ENCODE measurements at places on chromosomes 4 and X.
A peak's percentile ranks its signal among the peaks of the same experiment; 100 is the strongest.

- peak; percentile 64 for DNase-seq
Observed at GRCh38 chr4:47315346-47315745, 148.2 kb downstream of the COMMD8 start.

DNA sequence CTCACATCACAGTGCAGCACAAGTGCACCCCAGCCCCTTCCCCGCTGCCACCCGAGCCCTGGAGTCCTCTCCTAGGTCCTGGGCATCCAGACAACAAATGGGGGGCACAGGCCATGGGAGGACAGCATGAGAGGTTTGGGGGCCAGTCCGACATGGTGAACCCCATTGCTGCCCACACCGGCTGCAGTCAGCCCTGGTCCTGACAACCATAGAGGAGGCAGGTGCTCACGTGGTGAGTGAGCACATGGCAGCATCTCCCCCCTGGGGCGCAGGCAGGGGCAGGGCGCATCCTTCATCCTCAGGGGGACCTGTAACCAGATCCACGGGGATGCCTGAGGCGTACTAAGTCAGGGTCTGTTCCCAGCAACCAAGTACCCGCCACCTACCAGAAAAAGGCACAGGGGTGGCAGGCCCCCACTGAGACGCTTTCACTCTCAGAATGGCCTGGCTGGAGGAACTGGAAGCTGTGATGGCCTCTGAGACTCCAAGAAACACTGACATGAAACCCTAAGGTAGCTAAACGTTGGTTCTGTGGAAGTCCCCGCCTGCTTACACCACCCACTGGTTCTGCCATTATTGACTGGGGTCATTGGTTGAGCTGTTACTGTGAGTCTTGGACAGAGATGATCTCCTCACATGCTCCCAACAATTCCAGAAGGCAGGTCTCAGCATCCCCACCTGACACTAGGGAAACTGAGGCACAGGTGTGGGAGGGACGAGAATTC is 6.5 kb downstream of the ZFYVE28 start:
- no peak for DNase-seq

DNA sequence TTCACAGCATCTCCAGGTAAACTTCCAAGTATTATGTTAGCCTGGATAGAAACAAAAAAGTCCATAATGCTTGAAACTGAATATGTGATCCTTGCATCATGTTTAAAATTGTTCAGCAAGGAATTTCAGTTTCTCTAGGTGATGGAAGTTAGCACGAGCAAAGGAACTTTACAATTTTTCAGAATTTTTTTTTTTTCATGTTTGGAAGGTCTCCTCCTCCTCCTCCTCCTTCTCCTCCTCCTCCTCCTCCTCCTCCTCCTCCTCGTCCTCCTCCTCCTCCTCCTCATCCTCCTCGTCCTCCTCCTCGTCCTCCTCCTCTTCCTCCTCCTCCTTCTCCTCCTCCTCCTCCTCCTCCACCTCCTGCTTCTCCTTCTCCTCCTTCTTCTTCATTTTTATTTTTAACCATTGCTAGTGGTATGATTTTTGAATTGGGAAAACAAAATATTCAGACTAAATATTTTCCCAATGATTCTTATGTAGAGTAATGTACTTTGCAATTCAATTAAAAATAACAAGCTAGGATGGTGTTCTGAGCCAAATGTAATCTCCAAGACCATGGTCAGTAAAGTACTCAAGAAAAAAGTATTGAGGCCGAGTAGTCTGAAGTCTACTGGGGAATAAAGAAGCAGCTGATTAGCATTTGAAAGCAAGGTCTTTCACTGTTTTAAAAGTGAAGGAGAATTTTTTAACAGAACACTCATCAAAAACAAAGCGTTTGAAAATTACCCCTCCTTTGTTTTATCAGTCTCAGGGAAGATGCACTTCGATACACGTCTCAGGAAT is 420.9 kb upstream of the ATOH1 start:
- DNase-seq, result no peak

DNA sequence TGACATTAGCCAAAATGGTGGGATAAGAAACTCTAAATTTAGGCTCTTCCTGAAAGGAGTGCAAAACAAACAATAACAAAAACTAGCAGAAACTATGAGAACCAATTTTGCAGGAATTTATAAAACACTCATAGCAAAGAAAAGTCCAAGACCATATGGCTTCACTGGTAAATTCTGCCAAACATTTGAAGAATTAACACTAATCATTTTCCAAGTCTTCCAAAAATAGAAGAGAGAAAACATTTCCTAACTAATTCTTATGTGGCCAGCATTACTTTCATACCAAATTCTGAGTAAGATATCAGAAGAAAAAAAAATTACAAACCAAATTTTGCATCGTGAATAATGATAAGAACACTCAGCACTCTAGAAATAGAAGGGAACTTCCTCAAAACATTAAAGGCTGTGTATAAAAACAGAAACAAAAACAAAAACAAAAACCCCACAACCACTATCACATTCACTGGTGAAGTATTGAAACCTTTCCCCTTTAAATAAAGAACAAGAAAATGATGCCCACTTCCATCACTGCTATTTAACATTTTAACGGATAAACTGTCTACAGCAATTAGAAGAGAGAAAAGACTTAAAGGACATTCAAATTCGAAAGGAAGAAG is 524.3 kb upstream of the GALNTL6 start:
- no peak for DNase-seq

GRCh38 chr4:6207602-6208001 is 7.3 kb upstream of the JAKMIP1 start:
- DNase-seq, result no peak

GRCh38 chrX:78375894-78376293 is 48.5 kb upstream of the CYSLTR1 start:
- peak; percentile 24 for DNase-seq

- DNase-seq, result no peak
Observed at GRCh38 chr4:109465069-109465468, 31.5 kb downstream of the SEC24B start.

GRCh38 chr4:173168396-173169177 is at the start of gene GALNT7:
TSS of gene GALNT7 (plus strand) at chr4:173168811. CDS start at chr4:173168836, 25 bp downstream.
- peak; percentile 64 for DNase-seq

- no peak for DNase-seq
Observed at GRCh38 chrX:37776987-37777325, 2.9 kb upstream of the CYBB start.

GRCh38 chrX:119870626-119871131 is 854 bp downstream of the RNF113A start:
- peak; percentile 51 for DNase-seq

- DNase-seq, result peak; percentile 64
Observed at GRCh38 chrX:68183612-68184214, 249.6 kb downstream of the OPHN1 start.

- no peak for DNase-seq
Observed at GRCh38 chrX:15607067-15607466, 6.3 kb upstream of the ACE2 start.

- DNase-seq, result no peak
Observed at GRCh38 chr4:105451346-105451745, 22.5 kb downstream of the PPA2 start.

- no peak for DNase-seq
Observed at GRCh38 chr4:20137176-20137575, 114.5 kb upstream of the SLIT2 start.

DNA sequence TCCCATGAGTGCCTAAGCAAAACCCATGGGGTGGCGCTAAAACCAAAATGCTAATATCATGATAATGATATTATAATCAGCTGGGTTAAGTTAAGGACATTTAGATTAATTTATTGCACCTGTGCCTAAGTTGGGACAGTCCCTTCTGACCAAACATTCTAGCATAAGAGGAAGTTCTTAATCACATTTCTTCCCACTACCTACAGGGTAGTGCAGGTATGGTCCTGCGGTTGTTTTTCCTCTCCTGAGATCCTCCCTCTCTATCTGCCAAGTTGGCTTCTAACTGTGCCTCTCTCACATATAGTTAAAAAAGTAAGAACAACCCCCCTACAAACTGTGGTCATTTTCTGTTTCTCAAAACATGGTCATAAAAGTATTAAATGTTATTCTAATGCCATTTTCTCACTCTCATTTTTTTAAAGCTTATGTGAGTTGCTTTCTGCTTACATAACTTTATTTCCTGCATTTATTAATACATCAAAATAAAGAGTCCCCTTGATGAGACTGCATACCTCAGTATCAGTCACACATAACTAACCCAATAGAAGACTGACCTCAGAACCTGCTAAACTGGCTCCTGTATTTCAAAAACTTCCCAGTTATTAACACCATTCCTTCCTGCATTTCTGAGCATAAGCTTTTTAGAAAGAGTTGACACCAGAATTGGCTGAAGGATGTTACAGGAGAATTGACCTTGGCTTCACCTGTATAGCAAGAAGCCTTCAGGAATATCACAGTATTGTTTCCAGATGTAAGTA is 1332.5 kb downstream of the FSTL5 start:
- DNase-seq, result no peak

DNA sequence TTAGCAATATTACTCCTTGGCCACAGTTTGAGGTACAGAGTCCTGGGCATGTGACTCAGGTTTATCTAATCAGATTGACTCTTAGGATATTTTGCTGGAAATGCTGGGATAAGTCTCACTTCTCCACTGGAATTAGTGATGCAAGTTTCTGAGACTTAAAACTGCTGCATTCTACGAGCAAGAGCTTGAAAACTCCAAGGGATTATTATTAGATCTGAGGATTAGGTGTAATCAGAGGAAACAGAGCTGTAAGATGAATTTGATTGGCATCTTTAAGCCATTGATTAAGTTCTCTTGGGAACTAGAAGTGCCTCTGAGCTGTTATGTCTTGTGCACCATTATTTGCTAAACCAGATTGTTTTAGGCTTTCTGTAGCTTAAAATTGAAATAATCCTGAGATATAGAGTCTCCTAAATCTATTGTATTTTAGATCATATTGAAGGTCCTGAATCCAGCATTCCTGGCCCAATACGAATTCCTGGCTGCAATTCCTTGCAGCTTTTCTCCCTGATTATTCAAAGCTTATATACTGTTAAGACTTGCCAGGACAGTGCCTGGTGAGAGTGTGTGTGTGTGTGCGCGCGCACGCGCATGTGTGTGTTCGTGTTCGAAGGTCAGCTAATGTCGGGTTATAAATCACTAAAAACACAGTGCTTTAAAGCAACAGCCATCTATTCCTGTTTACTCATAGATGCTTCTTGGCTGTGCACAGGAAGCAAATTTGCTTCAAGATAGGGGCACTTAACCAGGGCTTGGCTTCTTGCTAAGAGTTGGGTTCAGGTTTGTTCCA is 735.1 kb downstream of the STIM2 start:
- no peak for DNase-seq

DNA sequence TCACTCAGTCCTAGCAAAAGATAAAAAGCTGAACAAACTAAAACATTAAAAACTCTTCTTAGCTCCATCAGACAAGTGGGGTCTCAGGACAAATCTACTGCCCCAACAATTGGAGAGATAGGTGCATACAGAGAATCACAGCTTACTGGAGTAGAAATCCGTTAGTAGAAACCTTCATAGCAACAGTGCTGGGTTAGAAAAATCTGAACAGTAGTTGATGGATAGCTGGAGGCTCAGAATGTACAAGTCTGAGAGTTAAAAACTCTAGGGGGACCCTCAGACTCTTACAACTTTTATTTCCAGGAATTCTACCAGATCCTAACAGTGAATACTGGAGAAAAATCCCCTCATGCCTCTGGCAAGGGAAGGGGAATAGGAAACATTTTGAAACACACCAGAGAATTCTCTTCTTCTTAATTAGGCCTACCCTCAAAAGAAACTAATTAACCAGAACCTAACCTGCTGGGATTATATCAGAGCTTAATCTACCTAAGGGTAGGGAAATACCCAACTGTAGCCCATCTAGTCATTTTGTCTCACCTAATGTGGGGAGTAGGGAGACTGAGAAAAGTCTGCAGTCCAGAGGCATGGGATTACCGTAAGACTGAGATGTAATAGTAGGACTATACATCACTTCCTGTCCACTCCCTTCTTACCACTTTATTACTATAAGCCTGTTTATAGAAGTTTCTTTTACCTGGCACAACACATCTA is 165.0 kb upstream of the CTSO start:
- no peak for DNase-seq

DNA sequence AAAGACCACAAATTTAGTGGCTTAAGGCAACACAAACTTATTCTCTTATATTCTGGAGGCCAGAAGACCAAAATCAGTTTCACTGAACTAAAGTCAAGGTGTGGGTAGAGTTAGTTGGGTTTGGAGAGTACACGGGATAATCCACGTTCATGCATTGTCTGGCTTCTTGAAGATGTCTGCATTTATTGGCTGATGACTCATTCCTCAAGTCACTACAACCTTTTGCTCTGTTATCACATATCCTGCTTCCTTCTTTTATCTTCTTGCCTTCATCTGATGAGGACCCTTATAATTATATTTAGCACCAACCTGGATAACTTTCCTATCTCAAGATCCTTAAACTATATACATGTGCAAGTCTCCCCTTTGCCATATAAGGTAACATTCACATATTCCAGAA is 590.0 kb downstream of the FSTL5 start:
- peak; percentile 5 for DNase-seq

DNA sequence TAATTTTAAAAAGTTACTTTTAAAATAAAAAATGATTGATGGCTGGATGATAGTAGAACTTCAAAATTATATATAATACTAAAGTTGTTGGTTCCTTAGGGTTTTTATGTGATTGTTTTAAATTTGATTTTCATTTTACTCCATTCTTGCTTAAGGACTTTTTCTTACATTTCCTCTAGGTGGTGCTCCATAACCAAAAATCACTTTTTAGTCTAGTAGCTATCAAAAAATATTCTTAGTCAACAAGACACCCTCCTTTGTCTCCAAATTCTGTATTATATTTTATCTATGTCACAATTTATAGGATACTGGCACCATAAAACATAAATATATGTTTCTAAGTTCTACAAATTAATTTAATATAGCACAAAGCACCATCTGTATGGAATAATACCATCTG is 67.2 kb upstream of the BRWD3 start:
- DNase-seq, result peak; percentile 65

DNA sequence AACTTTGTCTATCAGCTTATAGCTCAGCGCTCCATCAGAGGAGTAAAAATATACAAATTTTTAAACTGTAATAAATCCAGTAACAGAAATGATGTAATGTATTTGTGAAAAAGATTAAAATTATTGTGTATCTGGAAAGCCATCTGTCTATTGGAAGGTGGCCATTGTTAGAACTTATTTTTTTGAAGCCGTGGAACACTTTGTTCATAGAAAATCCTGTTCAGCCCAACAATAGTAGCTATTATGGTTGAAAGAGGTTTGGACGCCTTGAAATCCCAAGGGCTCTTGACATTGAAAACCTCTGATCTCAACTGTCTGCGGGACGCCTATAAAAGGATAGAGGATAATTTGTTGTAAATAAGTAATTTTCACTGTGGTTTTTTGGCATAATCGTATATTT is 98.3 kb downstream of the RAPGEF2 start:
- no peak for DNase-seq

All from RKO (cell line).